Cardiac muscle cell (in vitro differentiated cells and primary cell): ENCODE measurements at places on chromosomes 11 and 22. TPM values are rescaled to one million over a fixed set of nuclear protein-coding genes. Genes with fewer than 3 reads are reported as not detected.

- DNase-seq, result peak; percentile 68
Measured at GRCh38 chr11:36258730-36259360, 30.4 kb downstream of the COMMD9 start.

The MMP8 gene
- total RNA-seq, result not detected in 2 replicates

DNA sequence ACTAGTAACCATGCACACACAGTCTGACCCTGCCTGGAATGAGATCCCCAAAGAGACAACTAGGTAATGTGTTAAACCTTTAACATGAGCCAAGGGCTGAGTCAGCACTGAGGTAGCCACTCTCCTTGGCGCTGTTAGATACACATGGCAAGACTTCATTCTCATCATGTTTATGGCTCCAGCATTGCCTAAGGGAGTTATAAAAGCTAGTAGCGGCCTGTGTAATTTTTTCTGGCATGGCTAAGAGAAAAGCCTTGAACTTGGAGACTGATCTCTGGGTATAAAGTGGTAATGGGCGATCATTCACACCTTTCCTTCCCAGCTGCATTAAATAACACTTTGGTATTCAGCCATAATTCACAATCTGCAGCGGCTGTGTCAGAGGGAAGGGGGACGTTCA, 779.7 kb upstream of the LRRC4C start:
- peak; percentile 59 for DNase-seq

DNA sequence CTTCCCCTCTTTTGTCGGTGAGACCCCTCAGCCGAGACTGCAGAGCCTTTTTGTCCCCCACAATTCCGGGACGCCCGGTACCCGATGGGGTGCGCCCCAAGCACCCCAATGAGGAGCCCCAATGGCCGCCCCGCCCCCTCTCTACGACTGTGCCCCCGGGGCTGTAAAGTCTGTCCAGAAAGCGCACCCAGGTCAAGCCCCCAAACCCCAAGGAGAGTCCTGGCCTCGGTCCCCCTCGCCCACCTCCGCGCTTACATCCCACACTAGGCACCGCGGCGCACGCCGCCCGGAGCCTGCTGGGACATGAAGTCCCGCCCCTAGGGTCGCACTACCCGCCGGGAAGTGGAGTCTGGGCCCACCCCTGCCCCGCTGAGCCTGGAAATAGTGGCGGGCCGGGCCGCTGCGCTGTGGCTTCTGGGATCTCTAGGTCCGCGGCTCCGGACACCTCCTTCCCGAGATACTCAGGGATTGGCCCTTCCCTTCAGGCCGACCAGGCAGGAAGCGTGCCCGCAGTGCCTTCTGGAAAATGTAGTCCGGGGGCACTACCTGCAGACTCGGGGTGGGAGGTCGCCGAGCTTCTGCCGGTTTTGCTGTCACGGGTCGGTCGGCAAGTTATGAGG, at the start of gene MEN1:
Gene MEN1 (minus strand): TSS at position 281 of the 620 bp plus-strand sequence. CDS start 442 bp downstream, outside the sequence.
- peak; percentile 99 for DNase-seq

GRCh38 chr11:35146711-35147110, 7.7 kb downstream of the CD44 start:
- DNase-seq, result no peak

The PGR gene
- 0.04 TPM in 1 of 2 replicates, not detected in the other for total RNA-seq

GRCh38 chr11:59679347-59679746, 10.5 kb upstream of the PATL1 start:
- DNase-seq, result no peak

DNA sequence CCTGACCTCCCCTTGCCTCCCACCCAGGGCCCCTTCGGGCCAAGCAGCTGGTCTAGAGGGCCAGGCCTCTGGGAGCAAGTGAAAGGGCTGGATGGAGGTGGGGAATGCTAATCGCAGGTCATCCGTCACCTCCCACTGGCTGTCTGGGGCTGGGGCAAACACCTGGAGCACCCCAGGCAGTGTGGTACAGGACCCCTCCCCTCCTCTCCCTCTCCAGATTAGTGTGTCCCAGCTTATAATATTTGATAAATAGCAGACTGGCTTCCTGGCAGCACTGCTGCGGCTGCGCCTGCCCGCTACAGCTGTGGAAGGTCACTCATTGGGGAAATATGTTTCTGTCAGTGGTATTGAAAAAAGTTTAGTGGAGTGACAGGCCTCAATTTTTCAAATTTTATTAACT, 90.7 kb upstream of the PHOX2A start:
- no peak for DNase-seq

GRCh38 chr22:20089226-20089976, 9.4 kb downstream of the DGCR8 start:
- DNase-seq, result no peak

- no peak for DNase-seq
Measured at GRCh38 chr11:2565447-2566222, 120.8 kb downstream of the KCNQ1 start.

GRCh38 chr22:38503021-38503420, 3.1 kb downstream of the DDX17 start:
- DNase-seq, result no peak

- no peak for DNase-seq
Measured at GRCh38 chr22:39309364-39309861, 10.0 kb downstream of the RPL3 start.

DNA sequence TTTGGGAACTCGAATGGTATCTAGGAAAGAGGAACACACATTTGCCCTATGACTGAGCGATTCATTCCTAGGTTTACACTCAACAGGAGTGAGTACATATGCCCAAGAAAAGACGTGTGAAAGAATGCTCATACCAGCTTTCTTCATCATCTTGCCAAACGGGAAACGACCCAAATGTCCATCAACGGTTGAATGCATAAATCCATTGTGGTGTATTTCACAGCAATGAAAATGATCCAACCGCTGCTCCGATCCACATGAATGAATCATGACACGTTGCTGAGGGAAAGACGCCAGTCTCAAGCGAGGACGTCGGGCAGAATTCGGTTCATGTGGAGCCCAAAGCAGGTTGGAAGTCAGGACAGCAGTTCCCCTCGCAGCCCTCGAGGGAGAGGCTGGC, 71.5 kb downstream of the CYTH4 start:
- DNase-seq, result no peak

DNA sequence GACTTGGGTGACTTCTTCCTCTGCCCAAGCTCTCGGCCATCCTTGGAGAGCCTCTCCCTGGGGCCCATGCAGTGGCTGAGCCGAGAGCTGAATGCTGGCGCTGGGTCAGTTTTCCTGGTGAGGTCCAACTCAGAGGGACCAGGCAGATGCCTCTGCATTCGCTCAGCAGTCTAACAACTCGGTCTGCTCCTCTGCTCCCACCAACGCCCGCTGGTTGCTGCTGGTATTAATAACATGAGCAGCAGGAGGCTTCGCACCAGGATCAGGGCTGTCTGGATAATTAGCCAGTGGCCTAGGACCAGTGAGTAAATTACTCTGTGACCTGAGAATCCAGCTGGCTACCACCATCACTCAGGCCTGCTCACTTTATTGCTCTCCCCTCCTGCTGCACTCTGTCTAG, 77.7 kb upstream of the FAM181B start:
- no peak for DNase-seq

The C11orf86 gene
- not detected in 2 replicates for total RNA-seq

DNA sequence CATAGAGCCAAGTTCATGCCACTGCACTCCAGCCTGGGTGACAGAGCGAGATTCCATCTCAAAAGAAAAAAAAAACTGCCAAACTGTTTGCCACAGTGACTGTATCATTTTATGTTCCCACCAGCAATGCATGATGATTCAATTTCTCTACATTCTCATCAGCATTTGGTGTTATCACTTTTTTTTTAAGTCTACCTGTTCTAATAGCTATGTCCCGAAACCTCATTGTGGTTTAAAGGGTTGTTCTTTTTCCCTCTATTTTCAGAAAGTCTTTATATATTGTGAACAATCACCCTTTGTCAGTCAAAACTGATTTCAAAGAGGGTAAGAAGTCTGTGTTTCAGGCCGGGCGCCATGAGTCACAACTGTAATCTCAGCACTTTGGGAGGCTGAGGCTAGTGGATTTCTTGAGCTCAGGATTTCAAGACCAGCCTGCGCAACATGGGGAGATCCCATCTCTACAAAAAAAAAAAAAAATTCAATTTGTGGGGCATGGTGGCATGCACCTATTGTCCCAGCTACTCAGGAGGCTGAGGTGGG, 14.8 kb upstream of the FAM168A start:
- DNase-seq, result no peak

The CALCA gene
- not detected in 2 replicates for total RNA-seq

GRCh38 chr11:31464436-31464835, 45.0 kb downstream of the IMMP1L start:
- no peak for DNase-seq

- no peak for DNase-seq
Measured at GRCh38 chr22:18031695-18032454, 7.5 kb upstream of the MICAL3 start.

The CLDN5 gene
- 0.74 and 1.0 TPM in 2 replicates for total RNA-seq

DNA sequence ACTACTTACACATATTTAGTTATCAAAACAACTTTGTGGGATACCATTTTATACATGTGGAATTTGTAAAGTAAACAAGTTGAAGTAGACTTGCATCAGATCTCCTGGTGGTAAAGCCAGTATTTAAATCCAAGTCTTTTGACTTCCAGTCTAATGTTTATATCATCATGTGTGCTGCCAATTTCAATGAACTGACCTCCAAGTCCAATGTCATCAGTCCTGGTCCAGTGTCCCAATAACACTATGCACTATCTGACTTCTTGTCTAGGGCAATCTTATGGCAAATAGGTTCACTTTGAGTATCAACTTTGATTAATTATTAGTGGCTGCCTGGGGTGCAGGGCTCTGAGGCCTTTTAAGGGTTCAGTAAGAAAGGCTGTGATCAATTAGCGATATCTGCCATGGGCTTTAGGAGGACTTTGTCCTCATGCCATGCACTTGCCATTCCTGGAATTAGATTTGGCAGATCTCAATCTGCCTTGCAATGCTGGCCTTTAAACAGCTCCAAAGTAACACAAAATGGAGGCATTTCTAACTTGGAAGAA, 9.6 kb upstream of the PTS start:
- no peak for DNase-seq

- DNase-seq, result peak; percentile 51
Measured at GRCh38 chr11:69460540-69461257, 20.8 kb upstream of the LINC01488 start.

GRCh38 chr11:1076061-1076665, 1.5 kb downstream of the MUC2 start:
- no peak for DNase-seq

- no peak for DNase-seq
Measured at GRCh38 chr11:132563050-132563449, 969.3 kb downstream of the OPCML start.

DNA sequence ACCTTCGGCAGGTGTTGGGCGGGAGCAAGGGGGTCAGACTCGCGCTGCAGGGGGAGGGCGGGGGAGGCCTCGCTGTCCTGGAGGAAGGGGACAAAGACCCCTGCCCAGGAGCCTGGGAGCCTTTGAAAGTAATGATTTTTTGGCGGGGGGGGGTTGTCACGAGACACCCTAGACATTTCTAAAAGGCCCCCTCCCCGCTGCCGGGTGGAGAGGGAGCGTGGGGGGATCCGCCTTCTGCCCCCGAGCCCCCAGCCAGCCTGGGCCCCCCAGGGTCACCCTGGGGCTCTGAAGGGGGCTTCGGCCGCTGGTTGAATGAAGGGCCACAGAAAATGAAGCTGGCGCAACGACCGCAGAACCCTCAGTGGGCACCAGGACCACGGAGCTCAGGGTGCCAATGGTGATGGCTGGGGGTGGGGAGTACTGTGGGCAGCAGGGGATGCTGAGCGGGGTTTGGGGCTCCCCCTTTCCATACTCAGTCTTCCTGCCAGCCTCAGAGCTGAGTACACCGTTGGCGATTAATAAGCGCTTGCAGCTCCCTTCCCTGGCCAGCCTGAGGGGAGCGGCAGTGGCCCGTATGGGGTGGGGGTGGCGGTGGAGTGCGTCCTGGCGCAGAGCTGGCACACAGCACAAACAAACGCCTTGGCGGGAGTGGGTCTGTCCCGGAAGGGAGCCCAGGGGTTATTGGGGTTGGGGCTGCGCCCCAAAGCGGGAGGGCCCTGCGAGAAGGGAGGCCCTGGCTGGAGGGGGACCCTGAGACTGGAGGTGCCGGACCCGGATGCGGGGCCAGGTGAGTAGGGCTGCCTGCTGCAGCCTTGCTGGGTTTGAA, 1.2 kb upstream of the DUSP8 start:
- DNase-seq, result no peak

DNA sequence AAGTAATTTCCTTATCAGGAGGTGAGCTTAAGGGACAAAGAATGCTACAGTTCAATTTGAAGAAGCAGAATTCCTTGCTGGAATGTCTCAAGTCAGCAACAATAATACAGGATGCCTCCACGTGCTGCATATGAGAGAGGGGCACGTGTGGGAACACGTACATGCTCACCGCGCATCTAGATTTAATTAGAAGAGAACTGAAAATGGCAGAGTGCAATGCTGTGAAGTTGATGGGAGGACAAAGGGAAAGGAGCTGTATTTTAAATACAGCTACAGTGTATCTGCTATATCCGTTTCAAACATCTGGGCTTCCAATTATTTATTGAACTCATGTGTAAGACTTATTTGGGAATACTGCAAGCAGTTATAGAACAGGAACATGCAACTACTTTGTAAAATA, 328.7 kb downstream of the SOX6 start:
- no peak for DNase-seq

The NPAT gene
- total RNA-seq, result 9.0 and 9.9 TPM in 2 replicates

The HEPN1 gene
- not detected in 2 replicates for total RNA-seq

DNA sequence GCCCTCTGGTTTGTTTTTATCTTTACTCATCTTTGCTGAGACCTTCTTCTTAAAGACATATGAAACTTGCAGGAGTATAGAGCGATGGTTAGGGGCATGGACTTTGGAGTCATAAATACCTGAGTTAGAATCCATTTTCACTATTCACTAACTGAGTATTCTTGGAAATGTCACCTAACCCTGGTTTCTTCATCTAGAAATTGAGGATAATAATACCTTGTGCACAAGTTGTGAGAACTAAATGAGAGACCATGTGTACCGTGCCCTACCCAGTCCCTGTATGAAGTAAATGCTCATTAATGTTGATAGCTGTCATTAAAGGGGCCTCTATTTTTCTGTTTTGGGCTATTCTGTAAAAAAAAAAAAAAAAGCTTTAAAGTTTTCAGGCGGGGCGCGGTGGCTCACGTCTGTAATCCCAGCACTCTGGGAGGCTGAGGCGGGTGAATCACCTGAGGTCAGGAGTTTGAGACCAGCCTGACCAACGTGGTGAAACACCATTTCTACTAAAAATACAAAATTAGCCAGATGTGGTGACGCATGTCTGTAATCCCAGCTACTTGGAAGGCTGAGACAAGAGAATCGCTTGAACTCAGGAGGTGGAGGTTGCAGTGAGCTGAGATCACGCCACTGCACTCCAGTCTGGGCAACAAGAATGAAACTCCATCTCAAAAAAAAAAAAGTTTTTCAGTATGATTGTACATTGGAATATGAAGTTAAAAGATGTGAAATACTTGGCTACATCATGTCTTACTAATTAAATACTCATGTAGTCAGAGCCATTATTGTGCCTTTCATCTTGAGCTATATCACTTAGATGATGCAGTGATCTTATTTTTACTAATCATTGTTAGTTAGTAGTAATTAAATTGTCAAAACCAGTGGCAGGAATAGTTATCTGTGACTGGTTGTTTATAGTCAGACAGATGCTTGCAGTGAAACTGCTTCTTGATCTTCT, 95.0 kb downstream of the AMOTL1 start:
- no peak for DNase-seq

The MIF gene
- total RNA-seq, result 855 and 1,357 TPM in 2 replicates

The PRR33 gene
- total RNA-seq, result not detected in 2 replicates
